ENCODE measurements at places on chromosomes 1 and 21.

DNA sequence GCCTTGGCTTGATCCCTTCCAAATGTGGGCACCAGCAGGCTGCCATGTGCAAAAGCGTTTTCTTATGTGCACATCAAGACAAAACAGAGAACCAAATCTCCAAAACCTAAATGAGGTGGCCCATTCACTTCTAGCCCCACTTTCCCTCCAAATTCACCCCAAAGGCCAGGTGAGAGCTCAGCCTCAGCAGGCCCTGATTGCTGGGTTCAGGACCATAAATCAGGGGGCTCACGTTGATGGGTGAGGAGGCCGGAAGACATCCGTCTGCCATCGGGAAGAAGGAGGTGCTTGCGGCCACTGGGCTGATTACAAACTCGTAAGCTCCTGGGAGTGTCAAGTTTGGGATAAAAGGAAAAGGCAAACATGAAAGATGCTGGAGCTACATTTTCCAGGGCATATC is 86.7 kb upstream of the CLDN14 start:
- no peak for DNase-seq

DNA sequence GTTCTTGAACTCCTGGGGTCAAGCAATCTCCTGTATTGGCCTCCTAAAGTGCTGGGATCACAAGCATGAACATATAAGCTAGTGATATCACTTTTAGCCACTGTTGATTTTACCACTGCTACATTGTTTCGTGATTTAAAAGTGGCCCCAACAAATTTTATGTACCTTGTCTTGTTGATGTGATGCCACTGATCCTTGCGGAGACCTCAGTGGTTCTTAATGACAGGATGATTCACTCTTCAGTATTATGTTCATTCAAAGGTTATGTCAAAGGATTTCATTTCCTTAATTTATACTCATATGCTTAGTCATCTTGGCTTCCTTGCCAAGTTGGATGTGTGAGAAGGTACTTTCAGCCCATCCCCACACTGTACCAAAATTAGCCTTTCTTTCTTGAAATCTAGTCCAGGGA is 12.1 kb downstream of the PRKACB start:
- DNase-seq: no peak

GRCh38 chr1:109777980-109778625 is 14.4 kb upstream of the EPS8L3 start:
- peak; percentile 5 for DNase-seq

- no peak for DNase-seq
Measured at GRCh38 chr1:162186406-162186805, 116.9 kb downstream of the NOS1AP start.

Data from transverse colon (tissue), 4 donors.